ENCODE measurements at places on chromosomes 1 and 21.

DNA sequence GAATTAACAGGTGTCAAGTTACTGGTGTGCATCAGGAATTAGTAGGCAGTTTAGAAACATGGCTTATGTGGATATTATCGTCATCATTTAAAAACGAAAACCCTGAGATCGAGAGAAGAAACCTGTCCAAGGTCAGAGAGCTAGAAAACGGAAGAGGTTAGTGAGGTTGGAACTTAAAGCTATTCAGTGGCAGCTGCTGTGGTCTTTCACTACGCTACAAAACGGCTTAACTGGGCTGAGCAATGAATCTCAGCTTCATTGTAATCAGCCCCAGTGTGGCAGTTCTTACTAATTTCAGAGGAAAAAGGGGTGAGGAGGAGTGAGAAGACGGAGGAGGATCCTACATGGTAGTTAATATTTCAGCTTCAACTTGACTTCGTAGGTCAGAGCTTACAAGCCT lies 77.9 kb downstream of the DAB1 start:
- DNase-seq: no peak

- DNase-seq: peak; percentile 33
Measured at GRCh38 chr1:207752456-207752998, 673 bp downstream of the CD46 start.

GRCh38 chr1:205028390-205028789 lies 14.6 kb upstream of the CNTN2 start:
- DNase-seq: no peak

GRCh38 chr1:35554266-35555211 lies 2.7 kb downstream of the KIAA0319L start:
- DNase-seq: no peak

- peak; percentile 93 for DNase-seq
Measured at GRCh38 chr1:36150296-36151133, 1.2 kb upstream of the TRAPPC3 start.

- no peak for DNase-seq
Measured at GRCh38 chr1:7509598-7509997, 261.5 kb upstream of the VAMP3 start.

DNA sequence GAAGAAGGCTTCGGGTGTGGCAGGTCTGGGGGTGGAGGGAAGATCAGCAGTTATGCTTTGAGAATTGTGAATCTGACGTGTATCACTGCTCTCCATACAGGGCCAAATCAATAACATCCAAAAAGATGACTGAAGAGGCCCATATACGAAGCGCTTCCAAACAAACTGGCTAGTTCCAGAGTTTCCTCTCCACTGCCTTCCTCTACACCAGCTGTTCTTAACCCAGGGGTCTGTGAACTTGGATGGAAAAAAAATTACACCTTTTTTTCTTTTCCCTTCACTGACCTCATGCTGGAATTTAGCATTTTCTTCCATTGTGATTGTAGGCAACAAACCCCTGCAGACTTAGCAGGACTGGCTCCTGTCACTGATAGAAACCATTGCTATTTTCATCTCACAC lies 77.1 kb upstream of the NBL1 start:
- DNase-seq: no peak

DNA sequence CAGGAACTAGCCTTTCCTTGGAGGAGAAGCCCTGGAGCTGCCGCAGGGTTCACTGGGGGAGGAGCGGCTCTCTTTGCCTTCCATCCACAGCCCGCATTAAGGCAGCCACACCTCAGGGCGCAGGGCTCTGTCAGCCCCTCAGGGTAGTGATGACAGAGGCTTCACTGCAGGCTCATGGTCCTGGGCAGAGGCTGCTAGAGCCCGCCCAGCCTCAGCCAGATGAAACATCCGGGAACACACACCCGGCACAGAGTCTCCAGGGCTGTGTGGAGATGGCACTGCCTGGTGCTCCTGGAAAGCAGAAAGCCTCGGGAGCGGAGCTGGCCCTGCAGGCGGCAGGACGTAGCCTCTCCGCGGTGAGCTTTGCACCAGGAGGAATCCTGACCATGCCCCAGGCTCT lies 29.4 kb upstream of the PEX10 start:
- no peak for DNase-seq

DNA sequence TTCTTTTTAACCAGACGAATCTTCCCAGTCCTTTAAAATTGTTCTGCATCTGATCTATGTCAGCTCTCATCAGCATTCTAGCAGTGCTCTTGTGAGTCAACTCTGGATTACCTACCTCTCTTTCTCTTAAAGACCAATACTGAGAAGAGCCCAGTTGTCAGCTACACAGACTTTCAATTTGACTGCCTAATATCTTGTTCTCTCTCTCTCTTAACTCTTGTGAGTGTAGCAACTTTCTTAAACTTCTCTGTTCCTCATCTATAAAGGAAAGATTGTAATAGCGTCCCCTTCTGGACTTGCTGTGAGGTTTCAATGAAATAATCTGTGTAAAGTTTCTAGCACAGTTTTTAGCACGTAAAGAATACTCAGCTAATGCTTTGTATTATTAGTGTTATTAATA lies 499.3 kb upstream of the ADAMTS5 start:
- DNase-seq: no peak

DNA sequence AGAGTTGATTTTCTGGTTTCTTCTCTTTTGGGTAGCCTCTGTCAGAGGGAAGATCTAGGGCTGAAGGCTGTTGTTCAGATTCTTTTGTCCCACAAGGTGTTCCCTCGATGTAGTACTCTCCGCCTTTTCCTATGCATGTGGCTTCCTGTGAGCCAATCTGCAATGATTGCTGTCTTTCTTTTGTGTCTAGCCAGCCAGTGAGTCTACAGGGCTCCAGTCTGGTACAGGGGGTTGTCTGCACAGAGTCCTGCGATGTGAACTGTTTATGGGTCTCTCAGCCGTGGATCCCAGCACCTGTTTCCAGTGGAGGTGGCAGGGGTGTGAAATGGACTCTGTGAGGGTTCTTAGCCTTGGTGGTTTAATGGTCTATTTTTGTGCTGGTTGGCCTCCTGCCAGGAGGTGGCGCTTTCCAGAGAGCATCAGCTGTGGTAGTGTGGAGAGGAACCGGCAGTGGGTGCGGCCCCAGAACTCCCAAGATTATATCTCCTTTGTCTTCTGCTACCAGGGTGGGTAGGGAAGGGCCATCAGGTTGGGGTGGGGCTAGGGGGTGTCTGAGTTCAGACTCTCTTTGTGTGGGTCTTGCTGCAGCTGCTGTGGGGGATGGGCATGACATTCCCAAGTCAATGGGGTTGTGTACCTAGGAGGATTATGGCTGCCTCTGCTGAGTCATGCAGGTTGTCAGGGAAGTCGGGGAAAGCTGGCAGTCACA lies 81.3 kb upstream of the C21orf91 start:
- DNase-seq: no peak

DNA sequence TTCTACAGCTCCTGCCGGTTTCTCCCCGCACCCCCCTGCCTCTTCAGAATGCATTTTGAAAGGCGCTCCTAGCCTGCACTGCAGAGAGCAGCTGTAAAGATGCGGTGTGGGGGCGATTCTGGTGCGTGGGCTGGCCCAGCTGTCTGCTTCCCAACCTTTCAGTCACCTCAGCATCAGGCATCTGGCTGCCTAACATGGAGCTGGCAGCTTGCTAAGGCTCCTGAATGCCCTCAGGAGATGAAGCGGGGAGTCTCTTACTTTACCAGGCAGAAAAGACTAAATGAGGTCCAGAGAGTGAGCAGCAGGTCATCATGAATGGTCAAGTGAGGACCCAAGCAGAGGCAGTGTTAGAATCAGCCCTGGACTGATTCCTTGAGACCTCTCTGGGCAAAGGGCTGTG lies 8.7 kb downstream of the IER5 start:
- DNase-seq: no peak

DNA sequence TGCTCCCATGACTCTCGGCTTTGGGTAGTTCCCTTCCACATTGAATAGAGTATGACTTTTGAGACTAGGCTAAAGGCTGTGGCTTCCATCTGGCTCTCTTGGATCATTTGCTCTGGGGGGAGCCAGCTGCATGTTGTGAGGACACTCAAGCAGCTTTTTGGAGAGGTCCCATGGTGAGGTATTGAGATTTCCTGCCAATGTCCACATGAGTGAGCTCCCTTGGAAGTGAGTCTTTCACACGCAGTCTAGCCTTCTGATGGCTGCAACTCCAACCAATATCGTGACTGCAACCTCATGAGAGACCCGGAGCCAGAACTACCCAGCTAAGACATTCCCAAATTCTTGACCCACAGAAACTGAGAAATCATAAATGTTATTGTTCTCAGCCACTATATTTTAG lies 127.7 kb upstream of the KAZN start:
- DNase-seq: no peak

Data from A549 (cell line).